Pulmonary artery endothelial cell (primary cell): ENCODE measurements at places on chromosomes 1 and 21. TPM values are rescaled to one million over a fixed set of nuclear protein-coding genes. Genes with fewer than 3 reads are reported as not detected.

YBX1 gene
- 971 and 997 TPM in 2 replicates for total RNA-seq

C1orf94 gene
- not detected in 2 replicates for total RNA-seq

- DNase-seq: no peak
Measured at GRCh38 chr1:20575541-20576336, 13.2 kb upstream of the CDA start.

DNA sequence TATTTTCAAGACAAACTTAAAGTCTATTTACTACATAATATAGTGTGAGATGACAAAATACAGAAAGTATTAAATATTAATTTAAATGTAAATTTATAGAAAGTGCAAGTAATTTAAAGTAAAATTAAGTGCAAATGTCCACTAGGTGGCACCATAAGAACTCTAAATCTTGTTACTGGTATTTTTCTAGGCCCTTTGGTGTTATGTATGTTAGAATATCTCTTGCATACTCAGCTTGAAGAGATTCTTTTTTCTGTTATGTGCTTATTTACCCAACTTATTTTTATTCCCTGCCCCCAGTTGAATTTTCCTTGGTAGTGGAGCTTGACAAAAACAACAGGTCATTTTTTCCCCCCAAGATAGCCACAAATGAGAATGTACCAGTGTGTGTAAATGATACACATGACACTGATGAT is 71.5 kb downstream of the RPS6KC1 start:
- peak; percentile 11 for DNase-seq

- no peak for DNase-seq
Measured at GRCh38 chr1:162381383-162381782, at the start of gene C1orf226. Gene C1orf226 (plus strand): TSS chr1:162381728. CDS start chr1:162381902, 174 bp downstream.

GRCh38 chr1:38028105-38028591 is 15.6 kb downstream of the UTP11 start:
- DNase-seq: no peak
